Stimulated activated CD4-positive, alpha-beta T cell treated with anti-CD3 and anti-CD28 coated beads, Interleukin-1b, Interleukin-23, amount 100 ng/mL, for 1 hour (primary cell): ENCODE measurements at places on chromosomes 12 and 14.

GRCh38 chr12:68159681-68160304 is at the start of gene IFNG:
TSS of gene IFNG (minus strand) at chr12:68159740. CDS start at chr12:68159615, 125 bp downstream.
- no peak for DNase-seq

- DNase-seq: no peak
Measured at GRCh38 chr14:99616832-99617800, 13.1 kb upstream of the CCDC85C start.

- no peak for DNase-seq
Measured at GRCh38 chr14:76551906-76552305, 176.0 kb downstream of the ESRRB start.

GRCh38 chr14:34688470-34689206 is 25.8 kb downstream of the CFL2 start:
- DNase-seq: no peak

- no peak for DNase-seq
Measured at GRCh38 chr14:101849640-101850039, 88.1 kb downstream of the PPP2R5C start.

DNA sequence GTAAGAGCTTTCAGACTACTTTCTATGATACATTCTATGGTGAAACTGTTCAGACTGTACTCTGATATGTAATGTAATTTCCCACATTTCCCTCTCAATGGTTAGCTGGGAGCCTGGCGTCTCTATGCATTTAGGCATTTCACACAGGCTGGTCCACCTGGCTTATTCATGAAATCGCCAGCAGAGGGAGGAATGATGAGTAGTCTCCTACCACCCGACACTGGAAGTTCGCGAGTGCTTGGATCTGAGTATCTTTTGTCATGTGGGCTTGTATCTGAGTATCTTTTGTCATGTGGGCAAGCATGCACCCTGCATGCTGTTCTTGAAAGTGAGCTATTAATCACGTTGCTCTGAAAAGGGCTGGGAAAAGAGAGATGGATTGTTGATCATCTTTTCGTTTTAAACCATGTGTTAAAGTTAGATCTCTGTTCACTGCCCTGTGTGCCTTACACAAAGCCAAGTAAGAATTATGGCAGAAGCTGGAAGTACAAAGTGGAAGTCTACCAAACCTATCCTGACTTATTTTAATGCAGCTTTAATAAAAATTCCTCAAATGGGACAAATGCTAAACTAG is 235.0 kb downstream of the ATP23 start:
- DNase-seq: no peak
